AG08395 (cell line): ENCODE measurements at places on chromosomes 5 and 9.

DNA sequence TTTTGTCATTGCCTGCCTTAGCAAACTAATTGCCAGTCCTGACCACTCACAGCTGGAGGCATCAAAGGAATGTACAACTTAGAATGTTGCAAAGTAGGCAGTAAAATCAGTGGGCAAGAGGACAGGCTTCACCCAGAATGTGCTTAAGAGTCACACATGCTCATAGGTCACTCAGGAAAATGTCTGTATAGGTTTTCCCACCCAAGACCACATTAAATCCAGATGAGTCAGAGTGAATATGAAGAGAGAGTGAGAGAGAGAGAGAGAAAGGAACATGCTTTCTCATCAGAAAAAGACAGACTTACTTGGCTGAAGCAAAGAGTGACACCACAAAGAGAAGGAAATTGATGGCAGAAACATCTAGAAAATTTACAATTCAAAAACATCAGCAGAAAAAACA lies 37.9 kb downstream of the PLEKHG4B start:
- DNase-seq = peak; percentile 63

GRCh38 chr5:15521381-15522186 lies 21.6 kb downstream of the FBXL7 start:
- no peak for DNase-seq

- peak; percentile 42 for DNase-seq
Measured at GRCh38 chr5:149283626-149284480, 12.2 kb downstream of the AFAP1L1 start.

GRCh38 chr5:7500256-7500655 lies 104.3 kb downstream of the ADCY2 start:
- no peak for DNase-seq

DNA sequence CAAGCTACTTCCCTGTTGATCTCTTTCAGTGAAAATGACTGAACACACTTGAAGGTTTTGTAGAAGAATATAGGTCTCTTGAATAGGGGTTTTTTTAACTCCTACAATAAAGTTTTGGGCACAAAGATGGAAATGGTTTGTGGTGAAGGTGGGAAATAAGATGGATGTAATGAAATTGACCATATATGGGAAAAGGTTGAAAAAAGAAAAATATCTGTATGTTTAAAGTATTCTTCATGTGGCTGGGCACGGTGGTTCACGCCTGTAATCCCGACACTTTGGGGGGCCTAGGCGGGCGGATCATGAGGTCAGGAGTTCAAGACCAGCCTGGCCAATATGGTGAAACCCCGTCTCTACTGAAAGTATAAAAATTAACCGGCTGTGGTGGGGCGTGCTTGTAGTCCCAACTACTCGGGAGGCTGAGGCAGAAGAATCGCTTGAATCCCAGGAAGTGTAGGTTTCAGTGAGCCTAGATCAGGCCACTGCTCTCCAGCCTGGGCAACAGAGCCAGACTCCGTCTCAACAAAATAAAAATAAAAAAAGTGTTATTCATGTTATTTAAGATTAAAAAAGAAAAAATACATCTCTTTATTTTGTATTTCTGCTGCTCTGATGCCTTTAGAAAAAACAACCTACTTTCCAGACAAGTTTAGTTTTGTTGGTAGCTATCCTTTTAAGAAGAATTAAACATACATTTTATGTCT lies 2.2 kb downstream of the RBM27 start:
- DNase-seq = no peak

DNA sequence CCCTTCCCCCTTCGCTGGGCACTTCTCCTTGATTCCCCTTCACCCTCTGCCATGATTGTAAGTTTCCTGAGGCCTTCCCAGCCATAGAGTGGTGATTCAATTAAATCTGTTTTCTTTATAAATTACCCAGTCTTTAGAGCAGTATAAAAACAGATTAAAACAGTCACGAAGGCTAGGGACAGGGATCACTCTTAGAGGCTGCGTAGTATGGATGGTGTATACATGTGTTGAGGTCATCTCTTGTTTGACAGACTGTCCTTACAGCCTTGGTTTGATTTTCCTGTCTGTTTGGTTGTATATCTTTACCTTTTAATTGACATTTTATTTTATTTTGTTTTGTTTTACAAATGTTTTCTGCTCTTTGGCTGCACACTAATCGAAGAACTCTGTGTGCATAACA lies 1155.7 kb upstream of the CDH18 start:
- DNase-seq = no peak

DNA sequence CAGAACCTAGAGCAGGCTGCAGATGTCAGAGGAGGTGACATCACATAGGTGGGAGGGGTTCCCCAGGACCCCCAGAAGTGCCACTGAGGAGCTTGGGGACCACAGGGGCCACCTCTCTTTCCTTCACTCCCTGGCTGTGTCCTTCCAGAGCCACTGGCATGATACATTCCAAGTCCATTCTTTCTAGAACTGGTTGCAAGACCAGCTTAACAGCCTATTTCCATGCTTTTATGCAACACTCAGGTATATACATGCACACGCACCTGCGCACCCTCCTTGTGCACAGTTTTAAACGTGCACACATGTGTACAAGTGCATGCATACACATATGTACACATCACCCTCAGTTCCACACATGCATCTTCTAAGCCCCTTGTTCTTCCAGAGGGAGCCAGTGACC lies 39.7 kb downstream of the SLC6A7 start:
- DNase-seq = no peak

DNA sequence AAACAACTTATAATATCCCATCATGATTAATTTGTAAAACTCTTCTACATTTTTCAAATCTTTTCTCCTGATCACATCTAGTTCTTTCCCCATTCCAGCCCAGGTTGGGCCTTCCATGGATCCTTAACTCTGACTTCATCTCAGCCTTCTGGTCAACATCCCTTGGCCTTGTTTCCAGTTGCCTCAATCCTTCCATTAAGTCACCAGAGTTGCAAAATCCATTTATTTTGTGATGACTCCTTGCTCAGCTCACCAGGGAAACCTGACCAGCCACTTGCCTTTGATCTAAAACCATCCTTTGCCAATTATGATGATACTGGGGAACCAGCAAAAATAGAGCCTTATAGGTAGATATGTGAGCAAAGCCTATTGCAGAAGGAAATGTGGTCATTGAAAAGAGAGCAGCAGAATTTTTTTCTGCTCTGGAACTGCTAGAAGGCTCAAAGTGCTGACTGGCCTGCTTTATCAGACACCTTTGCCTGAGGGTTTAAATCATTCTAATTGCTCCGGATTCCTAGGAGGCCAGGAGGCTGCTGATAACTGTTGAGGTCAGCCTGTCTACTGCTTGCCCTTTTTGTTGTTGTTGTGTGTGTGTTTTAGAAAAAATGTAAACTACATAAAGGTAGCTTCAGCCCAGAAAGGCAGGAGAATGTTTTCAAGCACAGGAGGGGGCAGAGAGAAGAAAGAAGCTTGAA lies 512.2 kb upstream of the GRIA1 start:
- DNase-seq = no peak

DNA sequence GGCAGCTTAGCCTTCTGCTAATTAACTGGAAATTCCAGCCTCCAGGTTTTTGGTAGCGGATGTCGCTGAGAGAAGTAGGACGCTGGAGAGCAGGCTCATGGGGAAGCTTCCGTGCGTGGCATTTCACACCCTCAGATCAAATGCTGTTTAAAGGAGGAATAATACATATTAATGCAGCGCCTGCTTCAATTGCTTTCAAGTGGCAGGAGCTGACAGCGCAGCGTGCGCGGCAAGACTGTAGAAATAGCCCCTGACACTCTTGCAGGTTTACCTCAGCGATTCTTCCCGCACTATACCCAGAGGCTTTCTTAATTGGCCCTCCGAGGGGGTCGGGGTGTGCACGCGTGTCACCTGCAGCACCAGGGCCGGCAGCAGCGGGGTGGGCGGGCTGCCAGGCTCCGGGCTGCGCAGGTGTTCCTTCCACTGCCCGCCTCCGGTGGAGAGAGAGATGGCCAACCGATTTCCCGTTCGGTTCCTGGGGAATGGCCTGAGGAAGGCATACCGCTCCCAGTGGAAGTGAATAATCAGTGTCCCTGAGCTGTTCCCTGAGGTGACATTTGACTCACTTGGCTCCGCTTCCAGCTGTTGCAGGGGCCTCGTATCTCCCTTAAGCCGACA lies 427.9 kb downstream of the KCTD16 start:
- no peak for DNase-seq

- DNase-seq = no peak
Measured at GRCh38 chr5:114649878-114650277, 288.0 kb downstream of the KCNN2 start.

- no peak for DNase-seq
Measured at GRCh38 chr5:112529525-112529924, 110.4 kb upstream of the EPB41L4A start.

DNA sequence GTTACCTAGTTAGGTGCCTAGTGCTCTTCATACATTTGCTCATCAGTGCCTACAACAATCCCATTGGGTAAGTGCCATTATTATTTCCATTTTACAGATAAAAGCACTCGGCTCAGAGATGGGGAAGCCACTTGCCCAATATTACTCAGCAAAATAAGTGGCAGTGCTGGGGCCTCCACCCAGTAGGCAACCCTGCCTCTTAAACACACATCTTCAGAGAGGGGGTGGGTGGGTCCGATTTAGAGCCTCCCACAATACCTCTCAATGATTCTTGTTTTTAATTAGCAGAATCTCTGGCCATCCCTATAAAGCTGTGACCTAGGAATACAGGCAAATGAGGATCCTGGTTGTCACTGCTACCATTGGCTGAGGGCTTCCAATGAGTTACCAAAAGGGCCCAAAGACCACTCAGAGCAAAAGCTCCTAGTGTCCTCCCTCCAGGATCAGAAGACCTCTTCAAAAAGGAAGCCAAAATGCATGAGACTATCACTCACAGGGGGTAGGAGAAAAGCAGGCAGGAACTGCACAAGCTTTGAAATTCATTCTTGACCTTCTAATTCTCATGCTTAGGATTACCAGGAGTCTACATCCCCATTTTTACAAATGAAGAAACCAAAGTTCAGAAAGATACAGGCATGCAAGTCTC lies 36.1 kb upstream of the UBE2D2 start:
- no peak for DNase-seq

DNA sequence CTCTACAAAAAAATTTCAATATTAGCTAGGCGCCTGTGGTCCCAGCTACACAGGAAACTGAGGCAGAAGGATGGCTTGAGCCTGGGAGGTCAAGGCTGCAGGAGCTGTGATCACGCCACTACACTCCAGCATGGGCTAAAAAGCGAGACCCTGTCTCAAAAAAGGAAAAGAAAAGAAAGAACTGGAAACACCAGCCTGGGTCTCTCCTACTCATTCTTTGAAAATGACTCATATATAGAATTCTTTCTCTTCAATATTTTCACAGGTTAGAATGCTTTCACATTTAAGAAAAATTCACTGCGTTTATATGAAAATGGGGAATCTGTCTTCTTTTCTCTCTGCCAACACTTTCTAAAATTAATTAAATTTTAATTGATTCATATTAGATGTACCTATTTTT lies 115.6 kb downstream of the TRPM6 start:
- no peak for DNase-seq

- peak; percentile 50 for DNase-seq
Measured at GRCh38 chr5:95841914-95842812, 19.6 kb upstream of the GLRX start.

GRCh38 chr5:124401476-124402143 lies 344.8 kb downstream of the ZNF608 start:
- no peak for DNase-seq

GRCh38 chr5:144844086-144844485 lies 673.4 kb downstream of the KCTD16 start:
- DNase-seq = no peak

GRCh38 chr5:53453898-53454718 lies 26.3 kb upstream of the FST start:
- DNase-seq = no peak

DNA sequence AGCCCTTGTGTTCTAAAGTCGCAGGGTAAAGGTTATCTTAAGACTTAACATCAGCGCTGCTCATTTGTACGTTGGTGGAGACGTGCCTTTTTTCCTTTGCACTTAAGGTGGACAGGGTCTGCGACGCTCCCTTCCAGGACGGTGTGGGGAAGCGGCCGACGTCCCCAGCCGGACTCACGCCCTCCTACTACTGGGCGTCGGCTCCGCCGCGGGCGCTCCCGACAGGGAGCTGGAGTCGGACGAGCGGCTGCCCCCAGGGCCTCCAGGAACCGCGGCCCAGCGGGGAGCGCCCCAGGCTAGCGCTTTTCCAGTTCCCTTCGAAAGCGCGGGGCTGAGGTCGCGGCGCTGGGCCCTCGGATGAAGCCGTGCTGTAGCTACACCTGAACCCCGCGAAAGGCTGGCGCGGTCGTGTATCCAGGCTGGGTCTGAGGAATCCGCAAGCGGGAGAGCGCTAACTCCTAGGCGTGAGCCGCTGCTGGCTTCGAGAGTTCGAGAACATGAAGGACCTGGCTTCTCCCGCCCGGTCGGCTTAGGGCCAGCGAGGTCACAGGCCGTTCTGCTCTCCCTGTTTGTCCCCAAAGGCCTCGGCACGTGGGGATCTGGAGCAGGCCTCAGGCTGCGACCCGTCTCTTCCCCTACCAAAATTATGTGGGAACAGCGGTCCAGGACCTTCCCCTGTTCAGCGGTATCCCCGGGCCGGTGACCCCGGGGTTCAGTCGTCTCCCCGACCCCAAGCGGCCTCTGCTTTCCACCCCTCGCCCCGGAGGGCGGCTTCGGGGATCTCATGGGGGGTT lies 3.8 kb upstream of the DMRT3 start:
- DNase-seq = no peak

GRCh38 chr9:33144551-33144950 lies 22.6 kb downstream of the B4GALT1 start:
- DNase-seq = no peak

- DNase-seq = no peak
Measured at GRCh38 chr9:80775530-80775929, 913.8 kb downstream of the TLE1 start.

DNA sequence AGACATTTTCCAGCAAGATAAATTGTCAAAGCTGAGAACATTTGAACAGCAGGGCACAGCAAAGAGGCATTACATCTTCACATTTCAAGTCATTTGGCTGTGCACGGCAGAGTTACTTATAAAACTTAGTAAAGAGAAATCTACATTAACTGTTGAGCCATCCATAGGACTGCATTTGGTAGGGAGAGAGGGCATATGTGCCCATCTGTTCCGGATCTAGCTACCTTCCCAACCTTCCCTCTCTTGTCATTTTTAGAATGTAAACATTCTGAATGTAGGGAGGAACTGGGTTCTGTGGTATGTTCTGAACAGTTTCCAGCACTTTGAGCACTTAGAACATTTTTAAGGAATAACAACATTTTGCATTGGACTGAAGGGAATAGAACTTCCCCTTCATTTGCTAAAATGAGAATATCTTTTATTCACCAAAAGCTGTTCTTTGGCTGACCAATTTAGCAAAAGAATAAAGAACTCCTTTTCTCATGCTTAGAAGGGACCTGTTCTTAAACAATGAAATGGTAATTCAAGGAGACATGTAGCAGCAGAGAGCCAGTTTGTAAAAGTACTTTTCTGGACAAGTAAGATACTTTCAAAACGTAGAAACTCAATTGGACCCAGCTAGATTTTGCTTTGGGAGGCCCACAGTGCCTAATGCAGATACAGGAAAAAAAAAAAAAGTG lies 104.4 kb downstream of the CETN3 start:
- no peak for DNase-seq

GRCh38 chr9:83937861-83938455 lies 16.7 kb upstream of the KIF27 start:
- peak; percentile 72 for DNase-seq

GRCh38 chr9:112049811-112050516 lies 125.1 kb downstream of the SUSD1 start:
- DNase-seq = no peak
